Right renal pelvis (tissue), 4 donors: ENCODE measurements at places on chromosomes 11 and 22. TPM values are rescaled to one million over a fixed set of nuclear protein-coding genes. Genes with fewer than 3 reads are reported as not detected.

TRIM48 gene
- not detected for polyA plus RNA-seq

CD151 gene
- polyA plus RNA-seq = 206 TPM

TRPM5 gene
- 2.9 TPM for polyA plus RNA-seq

FAM180B gene
- polyA plus RNA-seq = 0.20 TPM

RASD2 gene
- 2.0 TPM for polyA plus RNA-seq

OR52H1 gene
- polyA plus RNA-seq = not detected

TREH gene
- polyA plus RNA-seq = 1.4 TPM

C11orf42 gene
- 1.2 TPM for polyA plus RNA-seq

FGF19 gene
- polyA plus RNA-seq = 1.7 TPM

GAL gene
- polyA plus RNA-seq = 1.1 TPM

ALDH3B1 gene
- polyA plus RNA-seq = 3.0 TPM

DENND6B gene
- polyA plus RNA-seq = 17.9 TPM

SDHD gene
- polyA plus RNA-seq = 213 TPM

CAPN5 gene
- polyA plus RNA-seq = 29.4 TPM

UCP2 gene
- 70.9 TPM for polyA plus RNA-seq

SCN4B gene
- polyA plus RNA-seq = 0.93 TPM

TUBA8 gene
- 3.3 TPM for polyA plus RNA-seq

HBG2 gene
- polyA plus RNA-seq = 2,868 TPM

BARX2 gene
- 1.1 TPM for polyA plus RNA-seq
